ENCODE measurements at places on chromosomes 5 and 9.
A peak's percentile ranks its signal among the peaks of the same experiment; 100 is the strongest.

DNA sequence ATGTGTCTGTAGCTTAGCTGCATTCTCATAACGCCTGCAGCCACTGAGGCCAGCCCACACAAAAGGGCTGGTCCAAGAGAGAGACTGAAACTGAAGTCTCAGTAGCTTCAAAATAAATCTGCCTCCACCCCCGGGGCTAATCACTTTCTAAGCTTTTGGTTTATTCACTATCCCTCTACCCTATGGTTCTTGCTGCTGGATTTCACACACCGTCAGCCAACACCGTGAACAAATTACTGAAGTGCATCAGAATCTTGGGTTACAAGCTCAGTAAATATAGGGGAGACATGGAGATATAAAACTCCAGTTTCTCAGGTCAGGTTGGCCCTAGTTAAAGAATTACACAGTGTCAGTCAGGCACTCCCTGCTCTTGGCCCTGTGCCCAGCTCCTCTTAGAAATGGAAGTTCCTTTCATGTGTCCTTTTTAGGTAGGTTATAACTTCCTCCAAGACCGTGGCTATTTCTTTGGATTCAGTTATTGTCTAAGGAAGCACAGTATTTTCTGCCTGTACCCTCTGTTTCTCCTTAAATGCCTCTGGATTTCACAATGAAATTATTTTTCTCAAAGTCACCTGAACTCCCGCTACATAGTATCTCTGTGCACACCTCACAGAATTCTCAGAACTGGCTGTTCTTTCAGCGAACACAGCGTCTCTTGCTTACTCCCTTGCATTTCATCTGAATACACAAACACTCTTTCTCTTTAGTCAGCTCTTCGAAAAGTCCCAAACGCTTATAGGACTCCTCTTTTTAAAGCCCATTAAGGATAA is 112.5 kb downstream of the FAM174A start:
- peak; percentile 31 for DNase-seq

- no peak for DNase-seq
Measured at GRCh38 chr5:114471529-114471928, 109.7 kb downstream of the KCNN2 start.

DNA sequence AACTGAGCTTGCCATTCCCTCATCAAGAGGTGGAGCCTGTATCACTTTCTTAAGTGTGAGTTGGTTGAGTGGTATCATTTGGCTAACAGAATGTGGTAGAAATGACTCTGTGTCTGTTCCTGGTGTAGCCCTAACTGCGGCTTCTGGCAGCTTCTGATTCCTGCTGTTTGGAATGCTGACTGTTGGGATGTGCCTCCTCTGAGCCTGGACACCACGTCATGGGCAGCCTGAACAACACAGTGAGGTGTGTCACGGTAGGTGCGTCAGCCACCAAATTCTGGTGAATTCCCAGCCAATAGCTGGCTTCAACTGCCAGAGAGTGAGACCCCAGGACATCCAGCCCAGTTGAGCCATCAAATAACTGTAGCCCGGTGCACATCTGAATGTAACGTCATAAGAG is 6.1 kb upstream of the C9orf152 start:
- DNase-seq = no peak

- DNase-seq = no peak
Measured at GRCh38 chr9:114006155-114006550, 71.9 kb downstream of the AMBP start.
